Esophagus muscularis mucosa (tissue), 4 donors: ENCODE measurements at places on chromosomes 4 and X. TPM values are rescaled to one million over a fixed set of nuclear protein-coding genes. Genes with fewer than 3 reads are reported as not detected.

The SUPT20HL1 gene
- total RNA-seq, result not detected

The USP17L22 gene
- not detected for total RNA-seq

- DNase-seq, result no peak
Observed at GRCh38 chr4:7358100-7358735, 76.5 kb downstream of the PSAPL1 start.

- DNase-seq, result no peak
Observed at GRCh38 chr4:185307136-185307950, 88.4 kb downstream of the LRP2BP start.
